ENCODE measurements at places on chromosomes 4 and X. TPM values are rescaled to one million over a fixed set of nuclear protein-coding genes. Genes with fewer than 3 reads are reported as not detected.

Gene AFM
- total RNA-seq: not detected

DNA sequence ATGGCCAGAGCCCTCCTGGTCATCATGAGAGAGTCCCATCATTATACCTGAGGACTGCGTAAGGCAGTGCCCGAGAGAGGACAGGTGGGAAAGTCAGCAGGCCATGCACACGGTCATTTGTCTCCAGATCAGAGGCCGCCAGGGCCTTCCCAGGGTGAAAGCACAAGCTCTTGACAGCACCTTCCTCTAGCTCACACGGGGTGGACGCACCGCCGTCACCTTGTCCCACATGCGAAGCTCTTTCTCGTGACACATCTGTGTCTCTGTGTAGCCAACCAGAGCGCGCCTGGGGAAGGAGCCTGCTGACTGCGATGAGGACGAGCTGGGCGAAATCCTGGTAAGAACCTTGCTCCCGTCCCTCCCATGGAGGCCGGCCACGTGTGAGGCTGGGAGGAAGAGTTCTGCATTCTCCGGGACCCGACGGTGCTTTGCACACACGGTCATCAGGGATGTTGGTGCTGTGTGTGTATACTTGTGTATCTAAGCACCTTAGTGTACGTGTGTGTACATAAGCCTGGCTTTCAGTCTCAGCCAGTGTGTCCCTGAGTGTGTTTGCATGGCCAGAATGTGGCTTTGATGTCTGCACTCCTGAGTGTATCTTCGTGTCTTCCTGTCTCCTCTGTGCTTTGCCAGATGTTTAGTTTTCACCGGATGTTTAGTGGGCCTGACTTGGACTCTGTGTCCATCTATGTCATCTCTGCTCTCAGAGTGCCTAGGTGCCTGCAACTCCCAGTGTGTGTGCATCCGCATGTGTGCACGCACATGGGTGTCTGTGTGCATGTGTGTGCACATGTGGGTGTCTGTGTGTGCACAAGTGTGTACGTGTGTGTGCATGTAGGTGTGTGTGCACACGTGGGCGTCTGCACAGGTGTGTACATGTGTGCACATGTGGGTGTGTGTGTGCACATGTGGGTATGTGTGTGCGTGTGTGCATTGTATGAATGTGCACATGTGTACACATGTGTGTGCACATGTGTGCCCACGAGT is 15.1 kb downstream of the ATP5ME start:
- peaks cover 2% of the 10 kb centered on the region for H3K4me1 ChIP-seq
- no peaks in the 10 kb centered on the region for H3K27me3 ChIP-seq
- DNase-seq: no peak
- H3K36me3 ChIP-seq: peaks cover 7% of the 10 kb centered on the region
- no peak overlapping the region for H3K27ac ChIP-seq

DNA sequence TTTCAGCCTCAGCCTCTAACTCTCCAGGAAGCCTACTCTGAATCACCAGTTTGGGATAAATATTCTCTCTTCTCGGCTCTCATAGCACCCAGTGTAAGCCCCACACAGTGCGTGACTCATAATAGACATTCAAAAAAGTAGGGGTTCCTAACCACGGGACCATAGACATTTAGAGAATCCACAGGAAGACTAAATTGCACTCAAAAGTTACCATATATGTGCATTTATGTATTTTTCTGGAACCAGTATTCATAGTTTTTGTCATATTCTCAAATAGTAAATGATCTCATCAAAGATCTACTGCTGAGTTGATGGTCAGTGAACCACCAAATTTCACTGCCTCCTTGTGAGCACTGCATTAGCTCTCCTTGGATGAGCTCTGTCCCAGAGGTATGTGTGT is 625.7 kb downstream of the SMARCA1 start:
- no peaks in the 10 kb centered on the region for H3K27me3 ChIP-seq
- no peak overlapping the region for H3K4me3 ChIP-seq
- no peak for DNase-seq

- peaks cover 5% of the 10 kb centered on the region for H3K27me3 ChIP-seq
- DNase-seq: no peak
- peaks cover 2% of the 10 kb centered on the region for H3K4me1 ChIP-seq
- no peaks in the 10 kb centered on the region for H3K36me3 ChIP-seq
- no peak overlapping the region for H3K4me3 ChIP-seq
- no peak overlapping the region for H3K27ac ChIP-seq
Measured at GRCh38 chr4:87399148-87399547, 8.2 kb upstream of the HSD17B11 start.

GRCh38 chrX:11059933-11060332 is 51.2 kb upstream of the HCCS start:
- DNase-seq: no peak
- no peak overlapping the region for H3K27ac ChIP-seq

Gene EFHC2
- total RNA-seq: not detected

GRCh38 chr4:157819693-157820464 is 352.9 kb downstream of the GASK1B start:
- no peak overlapping the region for H3K27ac ChIP-seq
- H3K27me3 ChIP-seq: no peaks in the 10 kb centered on the region
- no peaks in the 10 kb centered on the region for H3K36me3 ChIP-seq

Gene DGKQ
- 15.2 TPM for total RNA-seq

GRCh38 chr4:120540625-120541024 is 381.9 kb downstream of the PRDM5 start:
- no peak overlapping the region for H3K4me3 ChIP-seq
- no peaks in the 10 kb centered on the region for H3K4me1 ChIP-seq
- DNase-seq: no peak
- no peaks in the 10 kb centered on the region for H3K27me3 ChIP-seq

Gene OPRPN
- not detected for total RNA-seq

Gene BBS12
- total RNA-seq: 3.8 TPM

GRCh38 chrX:37347420-37347819 is 1.7 kb upstream of the PRRG1 start:
- H3K4me3 ChIP-seq: no peak overlapping the region
- DNase-seq: no peak
- H3K27ac ChIP-seq: no peak overlapping the region
- H3K36me3 ChIP-seq: no peaks in the 10 kb centered on the region
- H3K4me1 ChIP-seq: no peaks in the 10 kb centered on the region
- peaks cover 19% of the 10 kb centered on the region for H3K27me3 ChIP-seq

DNA sequence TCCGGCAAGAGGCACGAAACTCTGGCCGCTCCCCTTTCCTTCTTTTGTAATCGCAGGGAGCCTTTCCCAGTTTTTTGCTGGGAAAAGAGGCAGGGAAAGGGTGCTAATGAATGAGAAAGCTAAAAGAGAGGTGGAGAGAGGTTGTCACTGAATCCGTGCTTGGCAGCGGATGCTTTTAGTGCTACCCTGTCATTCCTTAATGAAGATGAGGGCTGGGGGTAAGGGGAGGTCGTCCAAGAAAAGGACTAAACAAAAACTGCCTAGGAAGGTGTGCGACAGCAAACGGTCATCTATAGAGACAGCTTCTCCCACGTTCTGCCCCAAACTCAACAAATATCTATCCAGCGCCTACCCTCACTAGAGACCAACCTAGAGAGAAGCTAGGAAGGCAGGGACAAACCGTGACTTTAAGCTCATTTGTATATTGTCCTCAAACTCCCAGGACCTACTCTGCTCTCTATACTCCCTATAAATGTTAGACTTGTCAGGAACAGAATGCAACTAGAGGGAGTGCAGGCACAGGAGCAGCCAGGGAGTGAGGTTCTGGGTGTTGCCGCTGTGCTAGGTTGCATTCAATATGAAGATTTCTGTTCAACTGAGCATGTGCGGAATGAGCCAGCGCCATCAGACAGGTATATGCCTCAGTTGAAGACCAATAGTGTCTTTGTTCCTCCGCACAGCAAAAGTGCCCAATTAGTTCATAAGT is 777 bp upstream of the CASK start:
- peak; percentile 73 for DNase-seq
- peaks cover 22% of the 10 kb centered on the region for H3K4me1 ChIP-seq
- H3K4me3 ChIP-seq: peak overlapping the region; percentile 85
- peak overlapping the region; percentile 72 for H3K27ac ChIP-seq

Gene MCTS1
- 78.5 TPM for total RNA-seq

- H3K4me3 ChIP-seq: no peak overlapping the region
- no peak for DNase-seq
- no peak overlapping the region for H3K27ac ChIP-seq
- H3K36me3 ChIP-seq: no peaks in the 10 kb centered on the region
- H3K4me1 ChIP-seq: no peaks in the 10 kb centered on the region
Measured at GRCh38 chr4:72186714-72187113, 154.9 kb downstream of the NPFFR2 start.

Gene GAGE12D
- not detected for total RNA-seq

GRCh38 chrX:134658760-134659023 is 421 bp upstream of the PLAC1 start:
- no peak overlapping the region for H3K27ac ChIP-seq
- peaks cover 4% of the 10 kb centered on the region for H3K27me3 ChIP-seq
- H3K4me1 ChIP-seq: peaks cover 8% of the 10 kb centered on the region
- H3K36me3 ChIP-seq: no peaks in the 10 kb centered on the region

Gene SOWAHD
- 0.45 TPM for total RNA-seq

DNA sequence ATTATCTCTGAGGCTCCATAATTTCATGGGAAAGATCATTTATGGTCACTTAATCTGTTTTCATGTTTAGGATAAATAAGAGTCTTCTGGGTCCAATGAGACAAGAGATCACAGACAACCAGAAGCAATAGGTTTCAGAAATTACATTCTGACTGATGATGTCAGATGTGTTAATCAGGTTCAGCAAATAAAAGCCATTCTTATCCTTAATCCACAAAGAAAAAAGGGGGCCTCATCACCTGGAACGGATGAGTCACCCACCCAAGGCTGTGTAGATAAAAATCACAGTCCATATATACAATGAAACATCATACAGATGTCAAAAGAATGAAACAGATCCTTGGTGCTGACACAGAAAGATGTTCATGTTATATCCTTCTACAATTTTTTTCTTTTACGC is 36.6 kb downstream of the SYTL4 start:
- H3K4me1 ChIP-seq: no peaks in the 10 kb centered on the region
- no peak overlapping the region for H3K4me3 ChIP-seq
- H3K36me3 ChIP-seq: no peaks in the 10 kb centered on the region
- H3K27ac ChIP-seq: no peak overlapping the region
- no peak for DNase-seq
